Germinal center (tissue), 1 donor: ENCODE measurements at places on chromosomes 13 and 19.

GRCh38 chr13:100667894-100668293 lies 6.7 kb downstream of the TMTC4 start:
- no peak for DNase-seq

DNA sequence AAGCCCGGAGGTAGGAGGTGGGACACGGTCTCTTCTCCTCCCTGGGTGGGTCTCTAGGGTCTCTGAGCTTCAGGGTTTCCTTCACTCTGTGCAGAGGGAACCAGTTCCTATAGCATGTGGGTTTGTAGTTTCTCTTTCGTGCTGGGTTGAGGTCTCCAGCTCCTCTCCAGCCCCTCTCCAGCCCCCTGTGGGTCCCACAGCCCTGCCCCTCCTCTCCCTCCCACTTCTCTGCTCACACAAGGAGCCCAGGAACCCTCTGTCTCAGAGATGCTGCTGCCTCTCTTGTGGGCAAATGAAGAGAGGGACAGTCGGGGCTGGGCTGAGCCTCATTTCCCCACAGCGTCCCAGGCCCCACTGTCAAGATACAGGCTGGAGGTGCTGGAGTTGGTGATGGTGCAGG lies 1.4 kb downstream of the SIGLEC7 start:
- DNase-seq, result no peak

DNA sequence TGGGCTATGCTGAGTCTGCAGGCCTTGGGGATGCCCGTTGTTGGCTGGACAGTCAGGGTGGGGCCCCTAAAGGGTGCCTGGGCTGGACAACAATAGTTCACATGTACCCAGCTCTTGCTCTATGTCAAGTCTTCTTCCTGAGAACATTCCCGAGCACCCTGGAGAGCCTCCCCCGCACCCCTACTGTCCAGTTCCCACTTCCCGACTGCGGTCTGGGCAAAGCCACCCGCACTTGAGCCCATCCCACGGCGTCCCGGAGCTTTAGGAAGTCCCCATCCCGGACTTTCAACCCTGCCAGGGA lies 1.1 kb upstream of the MPND start:
- DNase-seq, result no peak

DNA sequence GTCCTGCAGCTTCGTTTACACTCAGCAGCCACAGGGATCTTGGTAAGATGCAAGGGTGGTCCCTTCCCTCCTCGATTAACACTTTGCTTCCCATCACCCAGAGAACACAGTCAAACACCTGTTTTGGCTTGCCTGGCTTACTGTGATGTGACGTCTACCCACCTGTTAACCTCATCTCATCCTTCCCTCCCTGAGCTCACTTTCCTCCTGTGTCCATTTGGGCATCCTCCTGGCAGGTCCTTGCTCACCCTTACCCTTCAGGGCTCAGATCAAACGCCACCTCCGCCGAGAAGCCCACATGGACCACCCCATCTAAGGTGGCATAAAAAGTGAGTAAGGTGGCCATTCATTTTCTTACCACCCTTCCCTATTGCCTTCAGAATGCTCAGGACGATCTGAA lies 9.2 kb downstream of the FIZ1 start:
- no peak for DNase-seq

GRCh38 chr13:59672445-59672844 lies 491.3 kb downstream of the DIAPH3 start:
- DNase-seq, result no peak

- DNase-seq, result peak; percentile 66
Observed at GRCh38 chr19:49468746-49469447, 5.1 kb upstream of the FLT3LG start.

DNA sequence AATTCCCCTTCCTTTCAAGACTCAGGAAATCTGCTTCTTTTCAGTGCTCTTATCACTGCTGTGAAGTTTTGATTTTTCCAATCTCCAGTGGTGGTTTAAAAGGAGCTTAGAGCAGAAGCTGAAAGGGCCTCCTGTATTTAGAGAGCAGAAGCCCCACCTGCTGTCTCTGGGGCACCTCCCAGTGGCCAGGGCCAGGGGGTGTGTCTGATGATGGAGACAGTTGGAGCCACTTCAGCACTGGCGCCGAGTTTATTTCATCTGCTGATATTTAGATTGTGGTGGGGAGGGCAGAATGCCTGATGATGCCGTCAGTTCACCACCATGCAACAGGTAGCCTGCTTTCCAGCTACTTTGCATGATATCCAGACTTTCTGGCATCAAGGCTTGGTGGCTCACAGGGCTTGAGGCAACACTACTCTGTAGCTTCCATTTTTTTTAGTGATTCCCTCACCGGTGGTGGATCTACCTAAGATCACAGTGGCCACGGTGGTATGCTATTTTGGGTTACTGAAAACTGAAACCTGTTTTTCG lies 371.9 kb downstream of the KCNRG start:
- peak; percentile 58 for DNase-seq

DNA sequence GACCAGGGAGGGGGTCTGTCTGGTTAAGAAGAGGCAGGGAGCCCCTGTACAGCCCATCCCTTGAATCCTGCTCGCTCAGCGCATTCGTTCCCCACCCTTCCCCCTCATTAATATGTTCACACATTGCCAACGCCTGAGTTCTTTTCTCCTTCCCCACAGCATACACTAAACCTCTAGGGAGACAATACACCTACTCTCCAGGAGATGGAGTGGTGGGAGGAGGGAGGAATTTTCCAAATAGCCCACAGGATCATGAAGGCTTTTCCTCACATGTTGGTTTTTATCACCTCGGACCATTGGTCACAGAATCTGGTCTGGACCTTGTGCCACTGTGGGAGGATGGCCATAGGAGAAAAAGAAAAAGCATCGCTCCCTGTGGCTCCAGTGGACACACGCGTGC lies 294.9 kb downstream of the SHISA2 start:
- DNase-seq, result no peak

GRCh38 chr19:42114412-42114811 lies 17.8 kb downstream of the POU2F2 start:
- peak; percentile 81 for DNase-seq

- DNase-seq, result no peak
Observed at GRCh38 chr13:22073718-22074117, 402.8 kb downstream of the FGF9 start.

DNA sequence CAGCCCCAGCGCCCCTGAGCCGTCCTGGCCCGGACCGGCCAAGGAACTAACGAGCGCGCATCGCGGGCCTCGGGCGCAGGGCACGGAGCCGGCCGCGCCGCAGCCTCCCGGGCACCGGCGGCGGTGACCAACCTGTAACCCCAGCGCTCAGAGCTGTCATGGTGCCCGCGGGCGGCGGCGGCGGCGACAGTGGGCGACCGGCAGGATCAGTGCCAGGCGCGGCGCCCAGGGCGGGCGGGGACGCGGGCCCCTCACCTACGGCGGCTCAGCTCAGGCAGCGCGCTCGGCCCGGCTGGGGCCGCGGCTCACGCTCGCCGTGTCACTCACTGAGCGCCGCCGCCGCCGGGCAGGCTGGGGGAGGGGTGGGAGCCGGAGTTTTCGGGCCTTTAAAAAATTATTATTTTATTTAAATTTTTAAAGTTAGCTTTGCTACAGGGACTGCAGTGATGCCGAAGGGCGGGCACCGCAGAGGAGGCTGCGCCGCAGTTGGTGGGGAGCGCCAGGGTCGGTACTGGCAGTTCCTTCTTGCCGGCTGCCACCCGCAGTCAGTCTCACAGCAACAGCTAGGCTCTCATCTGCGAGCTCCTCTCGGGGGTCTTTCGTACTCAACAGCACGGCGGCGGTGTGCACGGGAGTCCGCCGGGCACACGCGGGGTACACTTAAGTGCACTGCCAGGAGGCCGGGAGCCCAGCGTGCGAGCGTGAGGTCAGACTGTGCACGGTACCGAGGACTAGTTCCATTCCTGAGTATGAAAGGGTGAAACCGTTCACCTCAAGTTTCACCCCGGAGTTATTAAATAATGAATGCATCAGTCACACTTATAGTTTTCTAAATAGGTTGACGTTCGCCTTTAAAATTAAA lies at the start of gene NALCN:
NALCN (minus strand) TSS at position 328 of the 862 bp plus-strand sequence. CDS start 17,382 bp downstream, outside the sequence.
- no peak for DNase-seq

DNA sequence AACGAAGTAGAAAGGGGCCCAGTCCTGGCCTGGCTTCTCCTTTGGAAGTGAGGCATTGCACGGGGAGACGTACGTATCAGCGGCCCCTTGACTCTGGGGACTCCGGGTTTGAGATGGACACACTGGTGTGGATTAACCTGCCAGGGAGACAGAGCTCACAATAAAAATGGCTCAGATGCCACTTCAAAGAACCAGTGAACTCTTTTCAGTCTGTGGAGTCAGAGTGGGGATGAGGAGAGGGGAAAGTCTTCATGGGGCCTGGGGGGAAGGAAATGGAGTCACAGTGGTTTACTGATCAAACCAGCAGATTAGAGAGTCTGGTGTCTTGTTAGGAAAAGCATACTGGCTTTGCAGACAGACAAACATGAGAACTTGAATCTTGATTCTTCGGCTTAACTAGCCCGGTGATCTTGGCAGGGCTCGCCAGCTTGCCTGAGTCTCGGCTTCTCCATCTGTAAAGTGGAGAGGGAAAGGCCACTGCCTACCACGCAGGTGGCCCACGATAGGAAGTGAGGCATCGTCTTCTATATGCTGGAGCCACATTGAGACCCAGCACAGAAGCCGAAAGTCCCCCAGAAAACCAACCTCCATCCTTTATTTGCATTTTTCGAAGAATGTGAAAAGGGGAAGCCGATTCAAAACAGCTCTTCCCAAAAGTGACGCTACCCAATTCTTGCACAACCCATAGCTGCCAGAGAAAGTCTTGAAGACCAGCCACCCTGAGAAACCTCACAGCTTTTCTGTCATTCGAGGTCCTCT lies at the start of gene FFAR1:
FFAR1 (plus strand) TSS at position 732 of the 759 bp plus-strand sequence. CDS start 3,650 bp downstream, outside the sequence.
- peak; percentile 79 for DNase-seq

- DNase-seq, result no peak
Observed at GRCh38 chr19:54677217-54677616, 14.4 kb downstream of the LILRB4 start.

GRCh38 chr19:4991538-4991937 lies 22.6 kb downstream of the KDM4B start:
- no peak for DNase-seq

DNA sequence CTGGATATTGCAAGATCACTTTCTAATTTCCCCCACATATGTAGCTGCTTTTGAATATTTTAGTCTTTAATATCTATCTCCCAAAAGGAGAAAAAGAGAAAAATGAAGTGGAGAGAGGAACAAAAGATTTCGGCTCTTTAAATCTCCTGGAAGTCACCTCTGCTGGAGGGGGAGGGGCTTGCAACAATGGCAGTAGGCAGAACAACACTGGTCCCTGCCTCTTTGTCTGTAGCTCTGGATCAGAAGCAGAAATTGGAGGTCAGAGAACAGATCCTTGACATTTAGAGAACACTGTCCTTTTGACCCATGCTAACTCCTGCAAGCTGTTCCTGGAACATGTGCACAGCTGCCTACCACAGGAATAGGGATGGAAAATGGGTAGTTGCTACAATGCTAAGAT lies 86.7 kb upstream of the GPR12 start:
- no peak for DNase-seq

DNA sequence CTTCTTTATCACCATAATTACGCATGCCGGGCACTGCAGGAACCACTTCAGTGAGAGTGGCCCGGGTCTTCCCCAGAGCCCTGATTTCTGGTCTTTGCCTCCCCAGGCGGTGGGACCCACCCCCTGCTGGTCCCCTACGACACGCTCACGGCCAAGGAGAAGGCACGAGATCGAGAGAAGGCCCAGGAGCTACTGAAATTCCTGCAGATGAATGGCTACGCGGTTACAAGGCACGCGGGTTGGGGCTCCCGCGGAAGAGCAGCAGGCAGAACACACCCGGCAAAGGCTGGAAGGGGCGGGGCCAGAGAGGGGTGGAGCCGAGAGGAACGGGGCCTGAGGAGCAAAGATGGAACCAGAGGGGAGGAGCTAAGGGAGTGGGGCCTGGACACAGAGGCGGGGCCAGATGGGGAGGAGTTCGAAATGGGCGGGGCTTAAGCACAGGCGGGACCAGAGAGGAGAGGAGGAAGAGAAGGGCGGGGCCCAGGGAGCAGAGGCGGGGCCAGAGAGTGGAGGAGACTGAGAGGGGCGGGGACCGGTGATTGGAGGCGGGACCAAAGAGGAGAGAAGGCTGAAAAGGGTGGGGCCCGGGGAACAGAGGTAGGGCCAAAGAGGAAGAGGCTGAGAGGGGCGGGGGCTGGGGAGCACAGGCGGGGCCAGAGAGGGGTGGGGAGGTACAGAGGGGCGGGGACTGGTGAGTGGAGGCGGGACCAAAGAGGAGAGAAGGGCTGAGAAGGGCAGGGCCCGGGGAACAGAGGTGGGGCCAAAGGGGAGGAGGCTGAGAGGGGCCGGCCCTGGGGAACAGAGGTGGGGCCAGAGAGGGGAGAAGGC lies 73.4 kb downstream of the RYR1 start:
- DNase-seq, result peak; percentile 92

DNA sequence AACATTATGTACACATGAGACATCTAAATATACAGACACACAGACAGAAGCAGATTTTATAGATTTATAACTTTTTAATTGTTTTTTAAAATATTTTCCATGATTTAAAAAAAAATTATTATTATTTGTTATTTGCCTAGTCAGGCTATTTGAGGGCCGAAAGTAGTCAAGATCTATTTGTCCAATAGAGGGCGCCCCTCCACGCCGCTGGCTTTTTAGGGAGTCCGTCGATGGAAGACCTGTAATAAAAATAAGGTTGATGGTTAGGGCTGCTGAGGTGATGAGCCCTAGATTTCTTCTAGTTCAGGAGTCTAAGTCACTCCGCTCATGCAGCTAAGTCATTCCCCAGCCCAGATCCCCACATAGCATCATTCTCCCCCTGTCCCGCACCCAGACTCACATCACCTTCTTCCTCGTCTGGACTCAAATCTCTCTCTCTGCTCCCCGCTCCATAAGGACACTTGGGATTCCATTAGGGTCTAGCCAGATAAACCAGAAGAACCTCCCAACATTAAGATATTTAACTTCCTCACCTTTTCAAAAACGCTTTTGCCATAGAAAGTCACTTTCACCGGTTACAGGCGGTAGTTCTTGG lies 33.9 kb upstream of the CEACAM21 start:
- peak; percentile 56 for DNase-seq

GRCh38 chr19:17517898-17518297 lies 6.4 kb downstream of the PGLS start:
- DNase-seq, result no peak

DNA sequence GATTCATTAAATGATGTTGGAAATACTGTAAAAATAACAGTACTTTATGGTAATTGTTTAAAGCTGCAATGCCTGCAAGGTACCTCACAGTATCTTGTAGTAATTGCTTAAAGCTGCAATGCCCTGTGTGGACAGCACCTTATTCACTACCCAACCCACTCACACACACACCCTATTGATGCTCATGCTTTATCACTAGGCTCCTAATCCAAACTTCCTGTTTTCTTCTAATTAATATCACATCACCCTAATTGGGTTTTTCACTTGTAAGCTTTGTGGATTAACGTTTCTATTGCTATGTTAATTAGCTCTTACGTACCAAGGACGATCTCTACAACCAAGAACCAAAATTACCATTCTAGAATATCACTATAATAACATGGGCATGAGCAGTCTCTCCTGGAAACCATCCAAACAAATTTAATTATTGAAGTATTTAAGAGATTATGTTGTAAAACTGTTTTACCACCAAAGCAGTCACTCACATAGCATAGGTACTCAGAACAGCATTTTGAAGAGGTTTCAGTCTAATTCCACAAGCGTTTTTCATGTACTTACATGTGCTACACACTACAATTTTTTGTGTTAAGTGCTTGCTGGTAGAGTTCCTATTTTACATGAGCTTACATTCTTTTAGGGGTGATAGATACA lies 303.8 kb downstream of the PCDH9 start:
- DNase-seq, result no peak
